ENCODE measurements at places on chromosomes 7 and 10.

- DNase-seq: no peak
Measured at GRCh38 chr10:75166623-75166972, 44.0 kb upstream of the VDAC2 start.

DNA sequence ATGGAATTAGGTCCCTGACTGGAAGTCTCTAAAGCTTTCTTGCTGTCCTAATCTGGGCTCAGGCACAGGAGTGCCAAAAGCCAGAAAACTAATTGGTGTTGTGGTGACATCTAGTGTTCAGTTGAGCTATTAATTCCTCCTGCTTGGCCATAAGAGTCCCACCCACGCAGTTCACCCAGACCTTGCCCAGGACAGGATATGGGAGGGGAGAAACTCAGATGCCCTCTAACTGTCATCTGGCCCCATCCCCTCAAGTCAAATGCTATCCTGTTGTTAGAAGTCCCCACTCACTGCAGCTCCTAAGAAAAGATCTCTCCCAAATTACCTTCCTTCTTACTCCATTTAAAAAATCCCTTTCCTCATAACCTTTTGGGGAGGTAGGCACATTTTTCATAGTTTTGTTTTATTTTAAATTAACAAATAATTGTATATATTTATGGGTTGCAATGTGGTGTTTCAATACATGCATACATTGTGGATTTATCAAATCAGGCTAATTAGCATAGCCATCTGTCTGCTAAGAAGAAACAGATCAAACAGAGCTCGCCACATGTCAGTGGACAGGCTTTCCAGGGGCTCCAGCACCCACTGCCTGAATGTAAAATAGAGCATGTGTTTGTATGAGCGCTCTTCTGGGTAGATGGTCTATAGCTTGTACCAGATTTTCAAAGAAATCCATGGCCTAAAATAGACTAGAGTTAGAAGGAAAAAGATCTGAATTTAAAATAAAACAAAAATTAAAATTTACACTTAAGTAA, 84.0 kb downstream of the GSAP start:
- no peak for DNase-seq

DNA sequence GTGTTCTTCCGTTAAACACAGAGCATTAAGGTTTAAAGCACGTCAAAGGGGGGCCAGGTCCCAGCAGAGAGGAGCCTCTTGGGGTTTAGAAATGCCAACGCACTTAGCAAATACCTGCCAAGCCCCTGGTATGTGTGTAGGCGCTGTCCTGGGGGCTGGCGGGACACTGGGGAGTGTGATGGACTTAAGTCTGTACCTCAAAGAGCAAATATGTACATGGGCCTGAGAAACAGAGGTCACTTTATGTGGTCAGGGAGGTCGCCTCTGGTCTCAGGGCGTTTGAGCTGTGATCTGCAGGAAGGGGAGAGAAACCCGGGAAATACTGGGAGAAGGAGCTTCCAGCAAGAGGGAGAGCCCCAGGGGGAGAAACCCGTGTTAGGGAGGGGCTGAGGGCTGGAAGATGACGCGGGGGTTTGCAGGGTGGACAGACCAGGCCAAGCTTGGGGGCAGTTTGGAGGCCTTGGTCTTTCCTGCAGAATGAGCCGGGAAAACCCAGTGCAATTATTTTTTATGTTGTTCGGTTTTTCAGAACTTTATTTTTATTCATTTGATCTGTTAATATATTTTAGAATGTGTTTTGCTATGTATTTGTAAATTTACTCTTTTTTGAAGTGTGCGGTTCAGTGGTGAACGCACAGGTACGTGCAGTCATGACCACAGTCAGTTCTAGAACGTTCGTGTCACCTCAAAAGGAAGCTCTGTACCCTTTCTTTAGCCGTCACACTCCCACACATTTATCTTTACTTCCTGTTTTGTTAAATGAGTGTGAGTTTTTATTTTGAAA, 441.4 kb upstream of the FOXK1 start:
- DNase-seq: no peak

GRCh38 chr7:92834507-92835260, 1.7 kb downstream of the CDK6 start:
- no peak for DNase-seq

- no peak for DNase-seq
Measured at GRCh38 chr7:111173990-111174389, 83.1 kb downstream of the LRRN3 start.

GRCh38 chr7:123998921-123999320, 33.9 kb downstream of the TMEM229A start:
- no peak for DNase-seq

GRCh38 chr7:80941208-80941758, 22.4 kb upstream of the SEMA3C start:
- no peak for DNase-seq

DNA sequence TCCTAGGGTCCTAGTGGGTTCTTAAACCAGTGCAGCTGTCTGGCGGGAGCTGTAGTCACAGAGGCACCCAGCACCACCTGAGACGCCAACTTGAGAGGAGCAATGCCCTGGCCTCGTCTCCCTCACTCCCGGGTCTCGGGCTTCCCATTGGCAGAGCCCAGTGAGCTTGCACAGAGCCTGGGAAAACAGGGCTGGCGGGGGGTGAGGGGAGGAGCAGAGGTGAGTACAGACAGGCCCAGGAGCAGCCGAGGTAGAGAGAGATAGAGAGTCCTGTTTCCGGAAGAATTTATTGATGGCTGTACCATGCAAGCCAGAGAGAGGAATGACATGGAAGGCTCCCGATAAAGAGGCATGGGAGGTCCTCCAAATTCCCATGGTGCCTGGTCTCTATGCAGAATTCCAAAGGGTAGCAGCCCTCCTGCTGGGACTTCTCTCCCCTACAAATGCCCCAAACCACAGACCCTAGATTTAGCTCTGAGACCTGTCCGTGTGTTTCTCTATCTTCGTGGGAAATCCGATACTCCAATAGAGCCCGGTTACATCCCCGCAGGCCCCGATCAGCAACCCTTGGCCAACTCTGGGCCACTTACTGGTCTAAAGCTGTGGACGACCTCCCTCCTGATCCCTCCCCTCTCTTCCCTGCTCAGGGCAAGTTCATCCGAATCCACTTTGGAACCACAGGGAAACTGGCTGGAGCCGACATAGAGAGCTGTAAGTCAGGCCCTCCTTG, 20.3 kb upstream of the MYH16 start:
- DNase-seq: no peak

GRCh38 chr10:107650939-107651338, 486.4 kb upstream of the SORCS1 start:
- no peak for DNase-seq

DNA sequence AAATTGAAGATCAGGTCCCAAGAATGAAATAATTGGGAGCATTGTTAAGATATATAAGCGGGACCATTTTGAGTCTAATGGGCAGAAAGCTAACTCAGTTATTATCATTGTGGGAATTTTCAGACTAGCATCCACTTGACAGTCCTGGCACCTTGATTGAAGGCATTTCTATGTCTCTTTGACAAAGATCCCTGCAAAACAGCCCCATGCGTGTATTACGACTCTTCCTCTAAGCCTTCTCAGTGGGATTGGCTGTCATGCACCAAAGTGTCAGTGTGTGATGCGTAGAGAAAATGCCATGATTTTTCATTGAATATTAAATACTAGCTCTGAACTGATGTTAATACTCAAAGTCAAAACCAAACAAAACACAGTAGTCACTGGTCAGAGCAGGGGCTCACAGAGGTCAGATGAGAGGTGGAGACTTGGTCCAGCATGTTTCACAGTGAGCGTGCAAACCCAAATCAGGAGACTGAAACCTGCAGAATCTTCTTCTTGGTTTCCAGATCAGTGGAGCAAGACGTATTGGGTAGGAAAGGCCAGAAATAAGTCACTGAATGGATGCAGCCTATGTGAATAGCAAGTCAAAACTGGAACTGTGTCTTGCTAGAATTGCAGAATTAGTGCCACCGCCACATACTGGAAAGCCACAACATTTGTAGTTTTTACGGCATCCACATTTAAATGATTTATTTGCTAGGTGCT, 303.6 kb upstream of the AKR1E2 start:
- no peak for DNase-seq

GRCh38 chr7:30556840-30557239, 37.8 kb upstream of the GARS1 start:
- no peak for DNase-seq

- no peak for DNase-seq
Measured at GRCh38 chr7:140683657-140684056, 10.9 kb downstream of the ADCK2 start.

DNA sequence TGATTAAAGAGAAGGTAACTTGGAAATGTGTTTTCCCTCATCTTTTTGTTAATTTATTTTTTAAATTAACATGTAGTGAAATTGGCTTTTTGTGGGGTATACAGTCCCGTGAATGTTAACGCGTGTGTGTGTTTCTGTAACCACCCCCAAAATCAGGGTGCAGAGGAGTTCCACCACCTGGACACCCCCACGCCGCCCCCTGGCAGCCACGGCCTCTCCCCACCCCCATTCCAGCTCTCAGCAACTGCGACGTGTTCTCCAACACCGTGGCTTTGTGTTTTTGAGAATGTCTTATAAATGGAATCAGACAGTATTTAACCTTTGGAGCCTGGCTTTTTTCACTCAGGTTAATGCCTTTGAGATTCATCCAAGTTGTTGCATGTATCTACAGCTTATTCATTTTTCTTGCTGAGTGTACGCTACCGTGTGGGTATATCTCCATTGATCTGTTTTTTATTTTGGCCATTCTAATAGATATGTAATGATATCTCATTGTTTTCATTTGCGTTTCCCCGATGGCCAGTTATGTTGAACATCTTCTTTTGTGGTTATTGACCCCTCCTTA, 218.8 kb downstream of the EBF3 start:
- no peak for DNase-seq

GRCh38 chr7:100400656-100401055, 27.4 kb downstream of the PILRA start:
- no peak for DNase-seq

GRCh38 chr7:65978891-65979582, 3.0 kb downstream of the GUSB start:
- no peak for DNase-seq

- no peak for DNase-seq
Measured at GRCh38 chr10:129624526-129624925, 157.5 kb downstream of the MGMT start.

DNA sequence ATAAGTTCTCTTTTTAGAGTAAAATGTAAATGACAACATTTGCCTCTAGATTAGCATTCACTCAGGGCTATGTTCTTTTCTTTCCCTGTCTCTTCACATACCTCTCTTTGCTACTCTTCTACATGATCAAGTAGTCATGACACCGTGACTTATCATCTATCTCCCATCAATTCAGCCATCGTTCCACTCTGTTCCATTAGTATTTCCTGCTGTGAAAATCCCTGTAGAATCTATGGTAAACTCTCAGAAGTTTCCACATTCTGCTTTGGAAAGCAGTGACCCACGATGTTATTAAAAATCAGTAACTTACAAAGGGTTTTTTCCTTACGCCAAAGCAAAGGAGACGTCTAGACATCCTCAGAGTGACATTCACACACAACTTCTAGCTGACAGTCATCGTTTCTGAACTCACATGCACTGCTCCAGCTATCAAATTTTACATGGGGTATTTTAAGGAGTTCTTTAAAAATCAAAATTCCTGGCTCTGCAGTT, 135.6 kb downstream of the SEMA3C start:
- no peak for DNase-seq

- no peak for DNase-seq
Measured at GRCh38 chr7:30841025-30841735, 70.0 kb downstream of the MINDY4 start.

DNA sequence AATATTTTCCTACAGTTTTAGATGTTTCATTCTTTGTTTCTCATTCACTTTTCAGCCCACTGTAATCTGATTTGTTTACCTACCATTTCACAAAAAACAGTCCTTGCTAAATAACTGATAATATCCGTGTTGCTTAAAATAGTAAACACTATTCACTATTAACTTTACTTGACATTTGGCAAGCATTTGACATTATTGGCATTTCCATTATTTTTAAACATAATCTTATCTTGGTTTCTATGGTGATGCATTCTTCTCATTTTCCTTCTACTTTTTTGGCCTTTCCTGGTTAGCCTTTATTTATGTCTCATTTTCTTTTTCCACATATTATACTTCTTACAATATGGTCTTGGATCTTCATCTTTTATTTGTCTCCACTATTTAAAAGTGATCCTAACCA, 715.3 kb downstream of the DNAJB9 start:
- DNase-seq: no peak

DNA sequence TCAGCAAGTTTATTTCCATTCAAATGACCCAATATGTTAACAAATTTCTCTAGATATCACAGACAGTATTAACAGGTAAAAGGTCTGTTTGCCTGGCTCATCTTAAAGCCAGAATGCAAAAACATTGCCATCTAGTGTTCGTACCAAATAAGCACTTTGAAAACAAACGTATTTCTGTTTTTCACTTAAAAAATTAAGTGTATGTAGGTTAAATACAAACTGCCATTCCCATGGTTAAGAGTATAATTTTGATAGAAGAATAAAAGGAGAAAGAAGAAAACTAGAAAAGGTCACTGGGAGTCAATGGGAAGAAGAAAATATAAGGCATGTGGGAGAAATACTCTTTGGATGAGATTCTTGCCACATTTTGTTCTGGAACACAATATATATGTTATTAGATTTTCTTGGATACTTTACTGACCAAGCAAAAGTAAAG, 51.0 kb downstream of the ORC5 start:
- no peak for DNase-seq
